ENCODE measurements at places on chromosomes 2 and 18.

GRCh38 chr2:118122594-118123281 lies 34.5 kb downstream of the INSIG2 start:
- no peak for DNase-seq

DNA sequence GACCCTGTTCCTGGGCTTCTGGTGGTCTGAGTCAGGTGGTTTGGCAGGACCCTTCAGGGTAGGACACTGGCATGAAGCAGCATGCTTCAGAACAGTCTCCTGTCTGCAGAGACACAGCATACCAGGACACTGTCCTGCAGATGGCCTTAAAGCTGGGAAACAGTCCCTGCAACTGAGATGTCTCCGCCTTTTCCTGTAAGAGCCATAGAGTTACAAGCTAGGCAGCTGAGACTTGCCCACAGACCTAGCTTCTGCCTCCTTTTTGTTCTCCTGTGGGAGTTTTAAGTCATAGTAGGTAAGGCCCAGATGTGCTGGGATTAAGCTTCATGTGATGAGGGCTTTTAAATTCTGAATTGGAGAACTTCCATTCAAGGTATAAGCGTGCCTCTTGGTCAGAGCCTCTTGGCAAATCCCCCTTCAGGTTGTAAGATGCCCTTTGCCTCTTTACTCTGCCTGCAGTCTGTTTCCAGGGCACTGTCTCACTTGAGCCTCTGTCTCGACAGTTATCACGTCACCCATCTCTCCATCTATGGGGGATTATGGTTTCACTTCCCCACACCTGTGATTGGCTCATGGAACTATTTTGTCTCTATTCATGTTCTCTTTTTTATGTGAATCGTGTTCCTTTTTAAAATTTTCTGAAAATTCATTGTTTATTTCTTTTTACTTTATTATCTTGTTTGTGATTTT lies 51.8 kb downstream of the COA5 start:
- DNase-seq = no peak

GRCh38 chr18:49013961-49014604 lies 63.3 kb upstream of the SMAD7 start:
- DNase-seq = no peak

DNA sequence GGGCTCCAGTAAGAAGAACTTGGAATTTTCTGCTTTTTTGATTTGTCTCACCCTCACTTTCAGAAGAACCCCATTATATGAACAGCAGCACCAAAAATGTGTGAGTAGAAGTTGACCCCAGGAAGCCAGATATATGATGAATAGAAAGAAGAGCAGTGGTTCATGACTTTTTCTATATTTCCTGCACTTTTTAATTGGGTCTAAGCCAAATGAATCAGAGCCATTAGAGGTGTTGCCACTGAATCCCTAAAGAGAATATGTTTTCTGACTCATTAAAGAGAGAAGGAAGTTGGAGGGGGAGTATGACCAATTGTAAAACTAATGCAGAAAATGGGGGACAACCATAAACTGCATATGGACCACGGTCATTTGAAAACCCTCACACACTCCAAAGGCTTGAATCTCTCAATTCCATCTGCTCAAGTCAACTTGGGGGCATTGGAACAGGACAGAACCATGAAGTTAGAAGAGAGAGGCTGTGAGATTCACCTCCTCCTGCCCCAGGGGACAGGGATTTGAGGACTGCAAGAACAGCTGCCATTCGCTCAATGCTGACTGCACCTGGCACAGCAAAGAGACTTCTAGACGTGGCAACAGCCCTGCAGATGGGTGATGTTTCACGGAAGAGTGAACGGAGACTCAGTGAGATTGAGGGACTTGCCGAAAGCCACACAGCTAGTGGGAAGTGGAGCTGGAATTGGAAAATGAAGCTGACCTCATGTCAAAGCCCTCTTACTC lies 3.0 kb downstream of the DAPL1 start:
- no peak for DNase-seq

DNA sequence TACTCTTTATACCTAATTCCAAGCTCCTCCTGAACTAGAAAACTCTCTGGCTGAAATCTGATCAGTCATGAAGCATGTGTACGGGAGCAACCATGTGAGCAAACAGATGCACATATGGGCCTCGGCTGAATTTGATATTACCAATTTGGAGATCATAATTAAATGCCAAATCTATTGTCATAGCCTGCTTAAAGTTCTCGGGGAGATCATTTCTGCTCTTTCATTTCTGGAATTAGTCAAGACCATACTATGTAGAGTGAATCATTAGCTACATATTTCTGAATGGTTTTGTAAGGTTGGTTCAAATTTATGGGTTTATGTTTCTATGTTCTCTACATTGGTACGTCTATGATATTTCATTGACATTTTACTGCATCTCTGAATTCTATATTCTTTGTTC lies 205.5 kb downstream of the UBE2E3 start:
- DNase-seq = no peak

- DNase-seq = no peak
Measured at GRCh38 chr2:188676010-188676400, 298.2 kb upstream of the COL3A1 start.

- no peak for DNase-seq
Measured at GRCh38 chr18:77133051-77133834, 660 bp upstream of the MBP start.

- no peak for DNase-seq
Measured at GRCh38 chr2:139917690-139918384, 1137.6 kb upstream of the NXPH2 start.

- no peak for DNase-seq
Measured at GRCh38 chr2:239765911-239766310, 259.2 kb downstream of the NDUFA10 start.

DNA sequence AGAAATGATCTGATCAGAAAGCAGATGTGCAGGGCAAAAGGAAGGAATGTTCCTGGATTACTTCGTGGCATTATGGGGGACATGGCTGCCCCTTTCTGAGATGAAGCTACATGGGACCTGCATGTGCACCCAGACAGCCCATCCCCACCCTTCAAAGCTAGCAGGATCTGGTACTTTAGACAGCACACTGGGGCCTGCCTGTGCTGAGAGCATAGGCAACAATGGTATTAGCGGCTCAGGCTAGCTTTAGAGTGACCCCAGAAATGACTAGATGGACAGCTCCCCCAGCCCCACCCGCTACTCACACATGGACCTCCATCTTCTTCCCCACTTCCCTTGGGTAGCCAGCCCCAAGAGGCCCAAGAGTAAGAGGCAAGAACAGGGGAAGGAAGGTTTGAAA lies 61.5 kb upstream of the NFE2L2 start:
- no peak for DNase-seq

DNA sequence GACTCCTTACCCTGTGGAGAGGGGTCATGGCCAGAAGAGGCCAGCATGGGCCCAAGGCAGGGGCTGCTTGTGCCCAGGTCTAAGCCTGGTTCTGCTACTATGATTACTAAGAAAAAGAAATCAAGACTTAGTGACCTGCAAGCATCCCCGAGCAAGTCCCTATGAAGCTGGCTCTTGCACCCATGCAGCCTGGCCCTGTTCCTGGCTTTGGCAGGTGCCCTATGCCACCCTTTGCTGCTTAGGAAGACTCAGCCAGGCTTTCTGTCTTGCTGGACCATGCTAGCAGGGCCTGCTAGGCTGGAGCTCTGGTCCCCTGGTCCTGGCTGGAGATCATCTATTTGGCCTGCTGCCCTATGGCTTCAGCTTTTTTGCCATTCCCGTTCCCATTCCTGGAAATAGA lies 309.4 kb upstream of the EPAS1 start:
- DNase-seq = peak; percentile 42

- DNase-seq = no peak
Measured at GRCh38 chr2:42789751-42790150, 2.6 kb downstream of the HAAO start.

DNA sequence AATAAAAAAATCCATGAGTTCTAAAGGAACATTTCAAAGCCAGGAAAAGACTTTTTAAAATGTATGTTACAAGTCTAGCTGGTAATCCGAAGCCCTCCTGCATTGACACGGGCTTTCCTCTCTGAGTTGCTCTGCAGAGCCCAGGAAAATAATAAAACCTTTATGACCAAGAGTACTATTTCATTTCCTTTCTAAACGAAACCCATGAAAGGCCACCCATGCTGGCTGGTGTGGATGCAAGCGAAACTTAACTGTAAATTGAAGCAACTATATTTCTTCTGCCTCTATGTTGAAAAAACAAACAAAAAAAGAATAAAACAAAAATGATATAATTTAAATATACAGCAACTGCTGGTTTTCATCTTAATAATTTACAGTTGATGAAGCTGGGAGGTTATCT lies 41.3 kb upstream of the ZNF532 start:
- DNase-seq = no peak

GRCh38 chr2:176193048-176193447 lies 4.6 kb downstream of the HOXD1 start:
- DNase-seq = no peak

DNA sequence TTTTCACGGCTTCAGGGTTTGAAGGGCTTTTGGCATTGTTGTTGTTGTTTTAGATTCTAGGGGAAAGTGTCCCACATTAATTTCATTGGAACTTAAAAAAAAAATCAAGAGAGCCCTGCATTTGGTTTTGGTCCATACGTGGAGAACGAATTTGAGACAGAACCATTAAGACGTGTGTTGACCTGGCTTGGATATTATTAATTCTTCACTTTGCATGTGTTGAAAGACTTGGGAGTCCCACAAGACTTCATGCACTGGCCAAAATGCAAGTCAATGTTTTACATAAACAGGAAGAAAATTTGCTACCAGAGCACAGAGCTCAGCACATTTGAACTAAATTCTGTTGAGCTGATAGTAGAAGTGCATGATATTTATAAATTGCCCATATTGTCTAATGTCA lies 761.2 kb upstream of the ACVR2A start:
- DNase-seq = no peak

- no peak for DNase-seq
Measured at GRCh38 chr2:7586898-7587297, 669.7 kb downstream of the RNF144A start.

DNA sequence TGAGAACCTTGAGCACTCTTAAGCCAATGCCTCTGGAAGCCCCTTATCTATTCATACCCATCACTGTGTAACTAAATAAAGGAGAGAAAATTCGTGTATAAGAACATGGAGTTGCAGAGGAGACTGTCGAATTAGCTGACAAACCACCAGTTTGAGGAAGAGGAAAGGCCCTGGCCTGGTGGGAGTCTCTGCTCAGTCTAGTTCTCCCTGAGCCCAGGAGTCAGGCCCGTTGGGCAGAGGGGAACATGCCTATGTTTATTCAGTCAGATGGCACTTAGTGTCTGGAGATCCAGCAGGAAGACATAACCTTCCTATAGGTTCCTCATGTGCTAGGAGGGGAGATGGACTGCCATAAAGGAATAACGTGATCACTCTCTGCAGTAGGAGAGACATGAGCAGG lies 60.3 kb downstream of the MGAT5 start:
- DNase-seq = no peak

- no peak for DNase-seq
Measured at GRCh38 chr18:50793641-50794565, 25.9 kb downstream of the MRO start.

DNA sequence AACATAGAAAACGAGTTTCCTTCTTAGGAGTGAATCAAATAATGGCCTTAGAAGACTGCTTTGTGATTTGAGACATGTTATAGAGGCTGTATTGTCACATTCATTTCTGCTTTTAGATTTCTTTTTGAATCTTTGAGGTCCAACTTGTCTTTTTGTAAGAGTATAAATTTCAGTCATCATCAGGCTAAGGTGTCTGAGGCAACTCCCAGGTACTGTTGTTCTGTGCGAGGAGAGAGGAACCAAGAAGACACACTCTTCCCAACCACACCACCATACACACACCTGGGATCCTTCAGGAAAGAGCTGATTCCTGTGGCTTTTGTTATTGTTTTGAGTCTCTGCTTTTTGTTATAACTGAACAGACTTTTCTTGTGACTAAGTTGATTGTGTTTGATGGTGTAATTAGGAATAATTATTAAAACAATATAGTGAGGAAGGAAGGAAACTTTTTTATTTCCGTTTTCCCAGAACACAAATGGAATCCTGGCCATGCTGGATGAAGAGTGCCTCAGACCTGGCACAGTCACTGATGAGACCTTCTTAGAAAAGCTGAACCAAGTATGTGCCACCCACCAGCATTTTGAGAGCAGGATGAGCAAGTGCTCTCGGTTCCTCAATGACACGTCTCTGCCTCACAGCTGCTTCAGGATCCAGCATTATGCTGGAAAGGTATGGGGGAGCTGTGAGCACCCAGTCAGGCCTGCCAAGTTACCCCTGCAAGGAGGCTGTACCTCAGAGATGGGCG lies 140.4 kb downstream of the MYO1B start:
- no peak for DNase-seq

DNA sequence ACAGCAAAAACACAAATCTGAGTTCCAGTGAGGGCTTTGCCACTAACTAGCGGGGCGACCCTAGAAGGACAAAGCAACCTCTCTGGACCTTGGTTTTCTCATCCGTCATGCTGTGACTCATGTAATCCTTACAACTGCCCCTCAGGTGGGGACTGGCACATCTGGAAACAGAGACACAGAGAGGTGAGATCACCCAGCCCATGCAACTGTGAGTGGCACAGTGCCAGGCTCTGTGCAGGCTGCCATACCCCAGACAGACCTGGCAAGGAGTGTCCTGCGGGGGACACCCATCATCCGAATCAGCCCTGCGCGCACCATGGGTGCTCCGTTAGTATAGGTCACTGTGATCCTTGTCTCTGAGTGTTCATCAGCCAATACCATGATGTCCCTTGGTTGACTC lies 198.3 kb downstream of the SMAD7 start:
- DNase-seq = no peak

DNA sequence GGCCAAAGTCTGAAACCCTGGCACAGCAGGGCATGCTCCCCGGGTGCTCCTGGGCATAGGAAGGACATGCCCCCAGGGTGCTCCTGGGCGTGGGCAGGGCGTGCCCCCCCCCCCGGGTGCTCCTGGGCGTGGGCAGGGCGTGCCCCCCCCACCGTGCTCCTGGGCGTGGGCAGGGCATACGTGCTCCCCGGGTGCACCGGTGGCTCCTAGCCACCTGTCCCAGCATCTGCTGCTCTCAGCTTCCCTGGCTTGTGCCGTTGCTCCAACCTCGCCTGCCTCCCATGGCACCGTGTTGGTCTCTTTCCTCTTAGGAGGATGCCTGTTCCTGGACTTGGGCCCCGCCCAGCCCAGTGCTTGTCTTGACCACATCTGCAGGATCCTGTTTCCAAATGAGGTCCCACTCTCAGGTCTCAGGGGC lies 95.6 kb upstream of the CTDP1 start:
- DNase-seq = peak; percentile 30

DNA sequence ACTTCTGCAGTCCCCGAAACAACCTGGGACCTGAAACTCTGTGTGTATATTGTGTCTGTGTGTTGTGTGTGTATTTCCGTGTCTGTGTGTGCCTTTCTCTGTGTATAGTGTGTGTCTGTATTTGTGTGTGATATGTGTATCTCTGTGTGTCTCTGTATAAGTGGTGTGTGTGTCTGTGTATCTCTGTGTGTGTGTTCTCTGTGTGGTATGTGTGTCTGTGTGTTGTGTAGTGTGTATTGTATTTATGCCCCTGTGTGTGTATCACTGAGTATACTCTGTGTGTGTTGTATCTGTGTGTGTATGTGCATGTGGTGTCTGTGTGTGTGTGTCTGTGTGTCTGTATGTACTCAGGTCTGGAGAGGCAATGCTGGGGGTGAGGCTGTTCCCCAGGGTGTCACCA lies 11.6 kb downstream of the CASP8 start:
- DNase-seq = no peak

- no peak for DNase-seq
Measured at GRCh38 chr18:77700051-77700450, 450.4 kb downstream of the GALR1 start.

- DNase-seq = no peak
Measured at GRCh38 chr2:202307690-202308089, 42.1 kb downstream of the NOP58 start.
